Left hindlimb (tissue), 1 donor: ENCODE measurements at places on chromosomes 1 and 21.
A peak's percentile ranks its signal among the peaks of the same experiment; 100 is the strongest.

- DNase-seq = no peak
These were observed 853.4 kb downstream of the KCNT2 start for GRCh38 chr1:195754874-195755273.

DNA sequence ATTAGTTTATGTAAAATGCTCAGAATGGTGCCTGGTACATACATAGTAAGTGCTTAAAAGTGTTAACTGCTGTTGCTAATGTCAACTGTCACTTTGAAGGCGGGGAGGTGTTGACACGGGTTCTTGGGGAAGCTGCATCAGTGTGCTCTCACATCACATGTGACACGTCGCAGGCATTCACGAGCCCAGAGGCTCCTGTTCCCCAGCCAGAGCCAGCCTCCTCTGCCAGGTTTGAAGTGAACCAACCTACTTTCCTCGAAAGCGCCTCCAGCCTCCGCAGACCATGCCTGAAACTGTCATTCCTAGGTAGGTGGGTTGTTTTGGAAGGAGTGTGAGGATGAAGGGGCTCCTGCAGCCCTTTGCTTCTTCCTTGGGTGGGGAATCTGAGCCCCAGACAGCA, 13.8 kb downstream of the GALNT2 start:
- DNase-seq = no peak

GRCh38 chr21:15003463-15004135, 61.2 kb downstream of the NRIP1 start:
- DNase-seq = peak; percentile 31

DNA sequence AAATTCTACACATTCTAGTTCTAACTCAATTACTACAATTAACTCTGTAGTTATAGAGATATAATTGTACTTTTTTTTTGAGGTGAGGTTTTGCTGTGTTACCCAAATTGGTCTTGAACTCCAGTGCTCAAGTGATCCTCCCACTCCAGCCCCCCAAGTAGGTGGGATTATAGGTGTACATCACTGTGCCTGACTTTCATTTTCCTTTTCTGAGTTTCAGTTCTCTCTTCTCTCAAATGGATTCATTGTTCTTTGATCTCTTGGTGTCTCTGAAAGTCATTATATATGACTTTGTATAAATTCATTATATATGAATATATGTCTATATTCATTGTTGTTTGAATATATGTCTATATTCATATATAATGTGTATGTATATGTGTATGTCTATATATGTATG, 74.0 kb upstream of the GALNT2 start:
- no peak for DNase-seq

DNA sequence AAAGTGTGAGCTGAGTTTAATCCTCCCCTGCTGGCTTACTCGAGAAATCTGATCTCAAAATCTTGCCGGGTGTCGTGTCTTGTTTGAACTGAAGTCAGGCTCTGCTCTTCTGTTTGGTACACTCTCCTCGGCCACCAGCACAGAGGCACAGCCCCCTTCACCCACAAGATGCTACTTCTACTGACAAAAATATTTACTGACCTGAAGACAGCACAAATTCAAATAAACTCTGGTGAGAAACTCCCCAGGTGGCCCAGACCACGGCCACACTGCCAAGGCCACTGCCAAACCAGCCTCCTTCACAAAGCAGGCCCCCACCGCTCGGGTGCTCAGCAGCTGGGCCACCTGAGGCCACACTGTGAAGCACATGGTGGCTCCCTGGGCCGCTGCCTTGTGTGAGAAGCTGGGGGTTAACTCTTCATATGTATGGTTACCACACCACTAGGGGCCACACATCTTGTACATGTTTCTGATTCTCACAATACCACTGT, 80.6 kb downstream of the TGFBR3 start:
- DNase-seq = peak; percentile 32

- DNase-seq = no peak
These were observed 35.9 kb upstream of the RASAL2 start for GRCh38 chr1:178057912-178058534.
